ENCODE measurements at places on chromosomes 4 and X.

DNA sequence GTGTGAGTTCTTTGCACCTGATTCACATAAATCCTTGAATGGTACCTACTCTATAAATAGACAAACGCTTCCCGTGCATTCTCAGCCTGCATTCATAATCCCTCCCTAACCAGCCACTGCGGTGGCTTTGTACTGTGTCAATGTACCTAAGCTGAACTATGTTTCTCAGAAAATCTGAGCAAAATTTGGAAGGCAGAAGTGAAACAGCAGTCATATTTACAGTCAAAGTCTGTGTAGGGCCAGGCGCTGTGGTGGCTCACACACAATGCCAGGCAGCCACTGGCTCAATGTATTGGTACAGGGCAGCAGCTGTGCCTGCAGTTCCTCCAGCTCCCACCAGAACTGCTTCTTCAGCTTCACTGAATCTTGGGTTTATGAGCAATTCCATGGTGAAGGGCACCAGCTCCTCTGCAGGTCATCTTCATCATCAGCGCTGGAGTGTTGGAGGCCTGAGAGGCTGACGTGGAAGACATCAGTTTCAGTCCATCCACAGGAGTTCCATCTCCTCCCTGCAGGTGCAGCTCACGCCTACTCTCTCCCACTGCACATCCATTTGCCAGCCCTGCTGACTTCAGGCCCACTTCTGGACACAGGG, 32.3 kb upstream of the IRF2 start:
- DNase-seq, result no peak

DNA sequence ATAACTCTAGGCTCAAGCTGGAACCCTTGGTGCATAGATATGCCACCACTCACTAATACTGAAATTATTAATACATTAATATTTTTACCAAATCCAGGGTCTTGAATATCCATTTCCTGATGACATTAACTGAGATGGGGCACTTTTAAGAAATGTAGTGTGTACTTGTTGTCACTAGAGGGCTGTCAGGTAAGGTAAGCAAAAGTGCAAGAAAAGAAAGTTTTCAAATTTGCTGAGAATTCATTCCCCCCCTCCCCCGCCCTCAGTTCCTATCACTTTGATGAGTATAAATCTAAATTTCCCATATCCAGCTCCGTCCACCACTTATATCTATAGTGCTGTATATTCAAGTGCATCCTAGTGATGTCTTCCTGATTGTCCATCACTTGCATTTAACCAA, 20.5 kb upstream of the WDR44 start:
- no peak for DNase-seq

DNA sequence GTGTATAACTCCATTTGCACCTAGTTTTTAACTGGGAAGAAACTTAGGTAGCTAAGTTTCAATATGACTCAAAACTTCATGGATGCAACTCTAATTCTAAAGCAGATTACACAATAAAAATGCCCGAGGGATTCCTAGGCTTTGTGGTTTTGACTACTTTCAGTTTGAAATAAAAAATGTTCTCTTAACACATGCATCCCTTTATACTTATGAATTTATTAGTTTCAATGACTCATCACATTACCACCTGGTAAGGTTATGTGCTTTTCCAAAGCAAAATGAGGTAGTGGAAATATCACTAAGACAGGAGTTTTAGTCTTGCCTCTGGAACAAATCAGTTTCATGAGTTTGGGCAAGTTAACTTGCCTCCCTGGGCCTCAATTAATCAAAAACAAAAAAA, 125.5 kb downstream of the OPHN1 start:
- peak; percentile 20 for DNase-seq

- DNase-seq, result no peak
These were observed 9.6 kb upstream of the MRPL1 start for GRCh38 chr4:77852892-77853495.

GRCh38 chr4:184385705-184386141, 88.6 kb downstream of the IRF2 start:
- no peak for DNase-seq

DNA sequence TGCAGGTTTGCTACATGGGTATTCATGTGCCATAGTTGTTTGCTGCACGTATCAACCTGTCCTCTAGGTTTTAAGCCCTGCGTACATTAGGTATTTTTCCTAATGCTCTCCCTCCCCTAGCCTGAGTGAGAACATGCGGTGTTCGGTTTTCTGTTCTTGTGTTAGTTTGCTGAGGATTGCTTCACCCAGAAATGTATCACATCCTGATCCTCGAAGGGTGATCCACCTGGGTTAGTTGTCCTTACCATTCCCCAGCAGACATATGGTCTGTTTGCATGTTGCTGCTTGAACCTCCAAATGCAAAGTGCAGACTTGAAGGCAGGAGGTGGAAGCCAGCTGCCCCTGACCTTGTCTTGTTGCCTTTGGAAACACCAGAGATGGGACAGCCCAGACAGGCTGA, 161.5 kb upstream of the WDR1 start:
- no peak for DNase-seq

DNA sequence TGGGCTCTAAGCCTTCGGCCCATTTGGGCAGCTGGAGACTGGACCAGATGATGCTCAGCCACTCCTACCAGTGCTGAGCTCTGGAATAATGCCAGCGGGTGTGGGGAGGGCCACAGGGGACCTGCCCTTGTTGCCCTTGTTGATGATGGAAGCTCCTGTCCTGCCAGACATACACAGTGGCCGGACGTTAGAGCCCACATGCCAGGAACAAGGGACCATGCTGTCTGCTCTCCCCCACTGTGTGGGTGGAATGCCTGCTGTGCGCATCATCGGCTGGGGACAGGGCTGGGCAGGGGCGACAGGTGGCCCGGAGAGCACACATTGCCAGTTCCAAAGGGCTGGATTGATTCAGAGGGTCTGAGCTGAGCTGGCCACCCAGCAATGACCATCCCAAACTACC, 2.0 kb downstream of the ABLIM2 start:
- DNase-seq, result no peak

- DNase-seq, result no peak
These were observed 87.3 kb upstream of the DMD start for GRCh38 chrX:33298622-33299021.

DNA sequence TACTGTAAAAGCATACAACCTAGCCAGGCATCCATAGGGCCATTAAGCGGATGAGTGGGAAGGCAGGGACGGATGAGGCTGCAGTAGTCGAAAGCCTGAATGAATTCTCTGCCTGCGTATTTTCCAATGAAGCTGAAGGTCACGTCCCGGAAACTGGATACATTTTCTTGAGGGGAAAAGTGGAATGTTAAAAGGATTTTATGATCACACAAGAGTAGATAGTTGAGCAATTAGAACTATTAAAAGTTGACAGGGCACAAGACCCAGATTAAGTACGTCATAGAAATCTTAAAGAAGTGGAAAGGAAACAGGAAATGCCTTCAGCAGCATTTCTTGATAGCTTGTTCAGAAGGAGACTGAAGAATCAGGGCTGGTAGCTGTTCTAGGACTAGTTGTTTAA, 98.3 kb upstream of the CXXC4 start:
- no peak for DNase-seq

DNA sequence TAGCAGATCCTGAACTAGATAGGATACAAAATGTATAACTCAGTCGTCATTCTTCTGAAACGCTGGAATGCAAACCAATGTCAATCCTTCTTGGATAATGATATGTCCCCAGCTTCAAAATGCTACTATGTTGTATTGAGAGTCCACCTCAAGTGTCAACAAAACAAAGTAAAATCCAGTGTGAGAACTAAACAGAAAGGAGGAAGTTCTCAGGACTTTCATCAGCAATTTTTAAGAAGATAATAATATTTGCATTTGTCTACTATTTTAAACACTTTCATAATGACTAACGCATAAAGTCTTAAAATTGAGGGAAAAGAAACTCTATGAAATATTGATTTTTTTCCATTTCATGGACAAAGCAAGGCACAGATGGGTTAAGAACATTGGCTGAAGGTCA, 36.3 kb downstream of the SOD3 start:
- no peak for DNase-seq

DNA sequence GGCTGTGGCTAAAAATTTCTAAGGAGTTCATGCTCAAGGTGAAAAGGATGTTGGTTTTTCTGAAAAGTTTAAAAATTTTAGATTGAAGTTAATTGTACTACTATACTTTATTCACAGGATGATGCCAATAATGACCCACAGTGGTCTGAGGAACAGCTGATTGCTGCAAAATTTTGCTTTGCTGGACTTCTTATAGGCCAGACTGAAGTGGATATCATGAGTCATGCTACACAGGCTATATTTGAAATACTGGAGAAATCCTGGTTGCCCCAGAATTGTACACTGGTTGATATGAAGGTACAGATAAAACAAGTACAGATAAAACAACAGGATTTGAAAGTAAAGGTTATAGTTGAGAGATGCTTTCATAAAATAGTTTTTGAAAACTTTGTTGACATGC, 12.2 kb downstream of the PAICS start:
- no peak for DNase-seq

- DNase-seq, result no peak
These were observed 179.7 kb upstream of the TET2 start for GRCh38 chr4:104967034-104967401.

DNA sequence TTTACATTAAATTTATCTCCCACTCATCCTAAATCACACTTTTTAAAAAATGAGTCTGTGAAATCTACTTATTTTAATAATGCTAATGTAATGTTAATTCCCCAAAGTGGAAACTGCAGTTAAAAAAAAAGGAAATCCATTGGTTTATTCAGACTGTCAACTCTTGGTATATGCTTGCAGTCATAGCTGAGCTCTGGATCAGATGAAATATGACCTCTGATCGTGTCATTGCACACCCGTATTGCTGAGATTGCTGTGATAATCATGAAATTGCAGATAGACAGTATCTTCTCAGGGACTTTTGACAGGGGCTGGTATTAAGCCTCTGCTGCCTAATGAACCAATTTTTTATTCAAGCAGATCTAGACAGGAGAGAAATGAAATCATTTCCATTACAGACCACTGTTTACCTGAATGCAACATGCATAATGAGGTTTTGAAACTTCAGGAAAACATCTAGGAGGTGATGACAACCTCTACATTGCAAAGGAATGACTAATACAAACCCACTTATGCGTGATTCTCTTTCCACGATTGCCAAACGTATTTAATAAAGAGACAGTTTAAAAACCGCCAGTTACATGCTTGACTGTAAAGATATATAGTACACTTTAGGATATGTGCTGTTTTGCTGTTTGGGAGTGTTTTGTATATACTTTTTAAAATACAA, 138.3 kb upstream of the PUDP start:
- no peak for DNase-seq

DNA sequence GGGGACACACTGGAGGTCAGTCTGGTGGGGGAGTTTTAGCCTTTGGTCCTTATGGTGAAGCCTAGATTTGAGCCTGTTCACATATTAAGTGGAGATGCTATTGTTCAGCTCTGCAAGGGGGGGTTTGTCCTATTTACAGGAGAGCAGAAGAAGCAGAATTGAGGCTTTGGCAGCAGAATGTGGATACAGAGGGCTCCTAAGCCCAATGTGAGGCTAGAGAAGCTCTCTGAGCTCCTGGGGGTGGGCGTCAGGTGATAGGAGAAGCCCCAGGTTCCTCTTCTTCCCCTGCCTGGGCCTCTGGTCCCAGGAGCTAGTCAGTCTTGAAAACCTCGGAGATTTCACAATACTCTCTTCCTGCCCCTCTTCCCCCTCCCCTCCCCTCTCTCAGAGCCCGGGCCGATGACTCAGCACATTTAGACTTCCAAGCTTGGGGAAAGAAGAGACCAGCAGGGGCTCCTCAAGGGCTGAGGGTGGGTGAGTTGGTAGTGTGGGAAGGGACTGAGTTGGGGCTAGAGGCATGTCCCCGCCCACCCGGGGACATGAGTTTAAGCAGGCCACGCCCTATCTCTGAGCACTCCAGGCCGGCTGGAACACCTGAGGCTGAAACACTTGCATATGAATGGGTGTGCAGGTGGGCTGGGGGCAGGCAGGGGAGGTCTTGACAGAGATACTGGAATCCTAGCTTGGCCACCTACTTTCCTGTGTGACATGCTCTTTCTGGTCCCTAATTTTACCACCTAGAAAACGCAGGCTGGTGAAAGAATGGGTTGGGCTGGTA, 3.4 kb downstream of the TFE3 start:
- DNase-seq, result peak; percentile 83

- no peak for DNase-seq
These were observed 21.1 kb downstream of the RNF212 start for GRCh38 chr4:1092026-1092982.

- peak; percentile 17 for DNase-seq
These were observed 1364.4 kb downstream of the STIM2 start for GRCh38 chr4:28225050-28225449.

DNA sequence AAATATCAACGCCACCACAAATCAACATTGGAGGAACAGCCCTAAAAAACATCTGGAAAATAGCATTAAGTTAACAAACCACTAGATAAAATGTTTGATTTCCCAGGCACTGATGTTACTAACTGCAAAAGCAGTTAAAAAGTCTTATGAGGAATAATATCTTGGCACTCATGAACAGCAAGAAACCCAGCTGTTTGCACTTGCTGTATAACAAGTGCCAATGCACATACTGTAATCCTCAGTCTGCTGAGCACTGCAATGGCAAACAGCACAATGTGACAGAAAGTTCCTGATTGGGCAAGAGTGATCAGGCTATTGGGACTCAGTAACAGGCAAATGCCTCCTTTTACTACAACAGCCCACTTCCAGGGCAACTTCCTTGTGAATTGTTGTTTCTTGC, 20.8 kb upstream of the SEC24B start:
- no peak for DNase-seq

DNA sequence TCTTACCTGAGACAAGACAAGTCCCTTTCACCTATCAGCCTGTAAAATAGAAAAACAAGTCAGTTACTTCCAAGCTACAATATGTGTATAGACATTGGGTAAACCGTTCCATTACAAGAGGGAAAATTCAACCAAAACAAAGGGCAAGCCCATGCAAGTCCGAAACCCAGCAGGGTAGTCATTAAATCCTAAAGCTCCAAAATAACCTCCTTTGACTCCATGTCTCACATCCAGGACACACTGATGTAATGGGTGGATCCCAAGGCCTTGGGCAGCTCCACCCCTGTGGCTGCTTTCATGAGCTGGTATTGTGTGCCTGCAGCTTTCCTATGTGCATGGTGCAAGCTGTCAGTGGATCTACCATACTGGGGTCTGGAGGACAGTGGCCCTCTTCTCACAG, 14.7 kb upstream of the FAM47B start:
- DNase-seq, result no peak

Data from kidney glomerular epithelial cell (primary cell).